ENCODE measurements at places on chromosomes 5 and 9.

DNA sequence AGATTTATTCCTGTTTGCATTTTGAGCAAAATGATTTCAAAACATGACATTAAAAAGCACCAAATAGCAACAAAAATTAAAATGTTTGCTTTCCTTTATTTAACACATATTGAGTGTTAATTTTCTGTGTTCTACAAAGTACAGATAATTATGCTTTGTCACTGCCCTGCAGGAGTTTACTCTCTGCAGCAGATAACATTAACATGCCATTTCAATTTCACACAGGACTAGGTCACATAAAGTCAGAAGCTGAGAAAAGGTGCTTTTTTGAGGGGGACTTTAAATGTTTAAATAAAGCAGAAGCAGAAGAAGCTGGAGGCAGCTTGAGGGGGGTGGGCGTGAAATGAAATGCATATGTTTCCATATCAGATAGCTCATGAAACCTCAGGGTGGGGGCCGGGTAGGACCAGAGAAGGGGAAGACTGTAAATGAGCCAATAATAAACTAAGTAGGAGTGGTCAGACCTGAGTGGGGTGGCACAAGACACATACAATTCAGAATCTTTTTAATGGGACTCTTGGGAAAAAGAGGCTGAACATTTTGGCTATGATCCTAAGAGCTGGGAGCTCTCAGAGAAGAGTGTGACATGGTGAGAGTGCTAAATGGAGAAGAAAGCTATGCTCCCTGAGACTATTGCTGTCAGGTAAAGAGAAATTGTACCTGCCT lies 387.5 kb downstream of the FAM170A start:
- no peak for DNase-seq

DNA sequence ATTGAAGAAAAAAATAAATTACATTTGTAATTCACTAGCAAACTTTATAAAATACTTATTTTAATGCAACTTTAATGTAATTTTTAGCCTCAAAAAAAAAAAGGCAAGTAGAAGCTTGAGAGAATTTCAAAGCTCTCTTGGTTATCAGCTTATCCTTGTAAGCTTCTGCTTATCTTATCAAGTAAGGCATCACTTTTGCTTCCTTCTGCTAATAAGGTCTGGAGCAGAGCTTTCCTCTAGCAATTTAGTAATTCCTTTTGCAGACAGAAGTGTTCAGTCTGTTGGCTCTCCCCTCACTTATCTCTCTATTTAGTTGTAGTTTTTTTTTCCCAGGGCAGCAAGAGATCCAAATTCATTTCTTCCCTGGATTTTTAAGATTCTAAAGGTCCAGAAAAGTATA lies 525.0 kb downstream of the ISL1 start:
- DNase-seq = no peak

- no peak for DNase-seq
Observed at GRCh38 chr9:34628656-34629490, at the start of gene ARID3C. ARID3C (minus strand) TSS chr9:34629066; CDS start chr9:34628014, 1,052 bp downstream.

DNA sequence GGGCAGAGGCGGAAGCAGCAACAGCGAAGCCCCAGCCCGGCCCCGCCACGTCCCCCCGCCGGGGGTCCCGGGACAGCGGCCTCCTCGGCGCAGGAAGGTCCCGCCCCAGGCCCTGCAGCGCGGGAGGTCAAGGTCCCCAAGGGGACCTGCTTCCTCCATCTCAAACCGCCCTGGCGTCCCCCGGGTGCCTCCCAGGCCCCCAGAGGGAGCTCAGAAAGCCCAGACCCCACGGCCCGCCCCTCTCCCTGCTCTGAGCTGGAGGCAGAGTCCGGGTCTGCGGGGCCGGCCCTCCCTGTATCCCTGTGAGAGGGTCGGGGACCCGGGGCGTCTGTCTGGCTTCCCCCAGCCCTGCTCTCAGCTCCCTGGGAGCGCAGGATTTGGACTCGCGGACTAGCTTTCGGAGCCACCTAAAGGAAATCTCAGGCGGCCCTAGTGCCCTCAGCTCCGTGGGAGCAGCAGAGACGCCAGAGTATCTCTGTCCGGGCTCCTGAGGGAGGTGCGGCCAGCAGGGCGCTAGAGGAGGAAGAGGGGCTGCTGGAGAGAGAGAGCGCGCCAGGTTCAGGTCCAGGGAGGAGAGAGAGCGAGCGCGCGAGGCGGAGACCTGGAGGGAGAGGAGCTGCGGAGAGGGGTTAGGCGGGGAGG lies 30.7 kb downstream of the EXOC3 start:
- no peak for DNase-seq

GRCh38 chr5:146059460-146060220 lies 45.7 kb downstream of the PLAC8L1 start:
- DNase-seq = no peak

DNA sequence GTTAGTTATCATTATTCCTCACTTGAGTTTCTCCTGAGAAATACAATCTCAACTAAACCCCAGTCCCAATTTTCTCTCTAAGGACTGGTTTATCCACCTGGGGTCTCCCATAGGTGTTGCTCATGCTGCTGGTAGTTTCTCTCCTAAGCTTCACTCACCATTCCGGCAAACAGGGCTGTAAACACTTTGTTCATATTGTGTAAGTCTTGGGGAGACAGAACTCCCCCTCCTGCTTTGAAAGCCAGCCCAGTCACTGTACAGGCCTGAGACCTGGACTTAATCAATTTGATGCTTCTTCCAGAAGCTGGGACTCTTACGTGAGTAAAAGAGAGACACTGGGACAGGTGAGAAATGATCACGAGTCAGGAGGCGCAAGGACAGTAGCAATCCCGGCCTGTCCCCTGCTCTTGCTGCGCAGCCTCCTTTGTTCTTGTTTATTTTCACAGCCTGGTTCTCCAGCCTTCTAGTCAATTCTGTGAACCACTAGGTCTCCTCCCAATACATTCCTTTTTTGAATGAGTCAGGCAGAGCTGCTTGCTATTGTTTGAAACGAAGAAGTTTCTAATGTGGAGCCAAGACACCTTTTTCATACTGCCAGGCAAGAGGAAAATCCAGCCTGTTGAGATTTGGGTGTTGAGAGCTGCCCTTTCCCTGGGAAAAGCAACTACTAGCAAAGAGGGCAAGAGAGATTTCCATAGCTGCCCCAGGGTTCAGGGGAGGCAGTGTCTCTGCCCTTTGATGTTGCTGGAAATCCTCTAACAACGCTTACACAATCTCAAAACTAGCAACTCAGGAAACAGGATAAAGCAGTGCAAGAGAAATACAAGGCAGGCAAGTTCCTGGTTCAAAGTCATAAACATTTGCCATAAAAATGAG lies 9.2 kb upstream of the SHROOM1 start:
- no peak for DNase-seq

DNA sequence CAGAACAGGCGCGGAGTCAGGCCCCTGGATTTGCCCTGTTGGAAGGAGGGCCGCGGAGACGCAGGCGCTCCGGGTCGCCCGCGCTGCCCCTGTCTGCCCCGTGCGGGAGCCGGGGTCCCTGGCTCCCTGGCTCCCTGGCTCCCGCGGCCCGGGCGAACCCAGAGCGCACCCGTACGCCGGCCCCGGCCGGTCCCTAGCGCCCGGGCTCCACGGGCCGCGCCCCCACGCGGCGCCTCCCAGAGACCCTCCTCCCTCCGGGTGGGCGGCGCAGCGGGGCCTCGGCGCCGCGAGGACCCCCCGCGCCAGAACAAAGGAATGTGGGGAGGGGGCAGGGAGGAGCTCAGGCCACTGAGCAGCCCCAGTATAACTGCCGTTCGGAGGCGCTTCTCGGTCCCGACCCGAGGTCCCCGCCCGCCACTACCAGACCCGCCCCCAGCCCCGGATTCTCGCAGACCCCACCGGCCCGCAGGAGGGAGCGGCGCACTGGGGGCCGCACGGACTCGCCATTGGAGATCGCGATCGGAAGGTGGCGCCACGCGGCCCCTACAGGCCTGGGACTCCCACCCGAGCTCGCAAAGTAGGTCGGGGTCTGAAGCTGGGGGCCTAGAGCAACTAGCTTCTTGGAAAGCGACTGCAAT lies 2.4 kb downstream of the NFIL3 start:
- DNase-seq = no peak

GRCh38 chr9:110136802-110137201 lies 71.2 kb downstream of the C9orf152 start:
- no peak for DNase-seq

DNA sequence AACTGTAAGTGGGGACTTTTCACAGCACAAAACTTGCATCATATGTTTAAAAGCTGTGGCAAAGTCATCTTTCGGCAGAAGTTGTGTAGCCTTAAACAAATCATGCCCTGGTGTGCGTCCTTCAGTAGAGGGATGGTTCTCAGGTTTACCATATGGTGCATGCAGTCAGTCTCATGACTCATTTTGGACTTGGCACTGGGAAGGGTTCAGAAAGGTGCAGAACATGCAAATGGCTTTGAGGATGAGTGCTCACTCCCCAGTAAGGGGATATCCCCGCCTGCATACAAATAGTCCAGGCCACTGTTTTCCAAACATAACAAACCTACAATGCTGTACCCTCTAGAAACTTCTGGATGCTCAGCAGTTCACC lies 260.3 kb downstream of the NDUFS4 start:
- no peak for DNase-seq

GRCh38 chr5:91072881-91073280 lies 310.2 kb downstream of the ARRDC3 start:
- no peak for DNase-seq

GRCh38 chr5:157306692-157307471 lies 41.0 kb downstream of the CYFIP2 start:
- DNase-seq = no peak

- no peak for DNase-seq
Observed at GRCh38 chr5:178595750-178596149, 5.6 kb upstream of the COL23A1 start.

- DNase-seq = no peak
Observed at GRCh38 chr5:96835791-96836191, 28.0 kb upstream of the ERAP1 start.

DNA sequence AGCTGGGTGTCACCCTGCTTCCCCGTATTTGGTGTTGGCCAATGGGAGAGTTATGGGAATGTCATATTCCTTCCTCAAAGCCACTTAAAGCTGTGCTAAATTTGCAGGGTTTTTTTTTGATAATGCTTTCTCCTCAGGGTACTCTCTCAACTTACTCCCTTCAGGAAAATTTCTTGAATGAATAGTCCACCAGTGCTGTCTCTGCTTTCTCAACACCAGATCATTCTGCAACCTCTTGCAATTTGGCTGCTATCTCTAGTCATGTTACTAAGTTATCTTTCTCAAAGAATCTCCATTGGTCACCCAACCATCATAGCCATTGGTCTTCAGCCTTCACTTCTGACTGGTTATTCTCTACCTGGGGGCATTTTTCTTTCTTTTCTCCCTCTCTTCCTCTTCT lies 13.4 kb upstream of the TNFAIP8 start:
- no peak for DNase-seq

GRCh38 chr9:89598926-89599325 lies 5.9 kb upstream of the GADD45G start:
- no peak for DNase-seq

DNA sequence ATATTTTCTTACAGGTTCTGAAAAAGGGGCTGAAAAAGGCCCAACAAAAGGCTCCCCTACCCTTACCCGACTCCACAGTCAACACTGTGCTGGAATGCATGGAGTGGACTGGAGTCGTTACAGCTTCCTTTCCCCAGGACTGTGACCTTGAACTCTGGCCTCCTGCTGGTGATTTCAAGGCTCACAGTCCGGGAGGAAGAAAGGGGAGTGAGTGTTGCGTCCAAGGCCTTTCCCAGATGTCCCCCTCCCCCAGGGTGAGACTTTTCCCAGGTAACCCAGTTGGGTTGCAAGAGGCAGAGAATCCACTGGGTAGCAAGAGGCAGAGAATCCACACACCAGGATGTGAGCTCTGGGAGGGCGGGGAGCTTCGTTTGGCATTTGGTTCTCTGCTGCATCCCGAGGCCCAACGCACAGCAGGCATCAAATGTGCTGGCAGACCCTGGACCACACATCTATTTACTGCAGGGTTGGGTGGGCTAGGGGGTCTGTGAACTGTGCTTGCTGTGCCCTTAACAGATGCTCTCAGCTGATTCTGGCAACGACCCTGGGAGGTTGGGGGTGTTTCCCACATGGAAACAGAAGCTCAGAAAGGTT lies 37.5 kb downstream of the FABP6 start:
- DNase-seq = no peak

DNA sequence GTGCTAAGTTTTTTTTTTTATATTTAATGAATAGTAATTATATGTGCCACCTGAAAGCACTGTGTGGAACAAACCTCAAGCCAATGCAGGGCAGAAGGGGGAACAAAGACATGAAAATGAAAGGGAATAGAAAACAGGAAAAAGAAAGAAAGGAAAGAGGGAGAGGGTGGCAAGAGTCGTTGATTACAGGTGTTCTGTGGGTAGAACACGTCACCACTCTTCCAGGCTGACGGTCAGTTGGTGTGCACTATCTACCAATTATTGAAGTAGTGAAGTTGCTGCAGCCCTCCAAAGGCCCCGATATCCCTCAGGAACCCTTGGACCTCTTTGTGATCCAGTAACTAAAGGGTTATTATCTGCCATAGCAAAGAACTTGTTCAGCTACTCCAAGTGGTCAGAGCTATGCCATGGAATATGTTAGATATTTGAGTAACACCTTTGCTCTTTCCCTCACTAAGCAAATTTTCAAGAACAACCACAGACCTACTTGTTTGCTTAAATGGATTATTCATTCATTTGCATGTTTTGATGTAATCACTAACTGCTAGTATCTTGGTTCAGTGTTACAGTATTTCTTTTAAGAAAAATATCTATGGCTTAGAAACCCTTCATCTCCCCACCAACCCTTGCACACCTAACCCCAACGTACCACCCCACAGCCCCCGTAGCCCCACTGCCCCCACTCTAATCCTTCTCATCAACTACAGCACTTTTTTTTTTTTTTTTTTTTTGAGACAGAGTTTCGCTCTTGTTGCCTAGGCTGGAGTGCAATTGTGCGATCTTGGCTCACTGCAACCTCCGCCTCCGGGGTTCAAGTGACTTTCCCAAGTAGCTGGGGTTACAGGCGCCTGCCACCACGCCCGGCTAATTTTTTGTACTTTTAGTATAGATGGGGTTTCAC lies 31.3 kb downstream of the FYB1 start:
- no peak for DNase-seq

GRCh38 chr9:16871336-16872151 lies 1.1 kb upstream of the BNC2 start:
- no peak for DNase-seq

DNA sequence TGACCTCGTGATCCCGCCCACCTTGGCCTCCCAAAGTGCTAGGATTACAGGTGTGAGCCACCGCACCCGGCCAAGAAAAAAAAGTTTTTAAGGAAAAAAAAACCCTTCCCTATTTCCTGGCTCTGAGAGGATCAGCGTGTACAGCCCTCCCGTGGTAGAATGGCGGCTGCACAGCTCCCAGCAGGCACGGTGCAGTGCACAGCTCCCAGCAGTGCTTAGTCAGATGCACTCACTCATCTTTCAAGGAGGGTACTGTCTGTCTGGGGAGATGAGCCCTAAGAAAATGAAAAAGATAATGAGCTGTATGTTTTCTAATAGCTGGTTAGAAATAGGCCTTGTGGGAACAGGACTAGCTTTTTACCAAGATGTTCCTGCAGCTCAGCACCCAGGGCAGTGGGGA lies 36.7 kb upstream of the SLC2A8 start:
- no peak for DNase-seq

- DNase-seq = no peak
Observed at GRCh38 chr9:69740872-69741505, 18.8 kb downstream of the PTAR1 start.

GRCh38 chr9:75147638-75148037 lies 59.3 kb downstream of the OSTF1 start:
- DNase-seq = no peak

Data from activated CD4-positive, CD25-positive, alpha-beta regulatory T cell (primary cell).